ENCODE measurements at places on chromosomes 2 and 18.

GRCh38 chr18:56162311-56163265, 475.8 kb downstream of the TXNL1 start:
- DNase-seq: peak; percentile 52

GRCh38 chr18:22451796-22452195, 34.1 kb upstream of the CTAGE1 start:
- no peak for DNase-seq

GRCh38 chr2:36356990-36357846, 1.6 kb downstream of the CRIM1 start:
- peak; percentile 43 for DNase-seq

DNA sequence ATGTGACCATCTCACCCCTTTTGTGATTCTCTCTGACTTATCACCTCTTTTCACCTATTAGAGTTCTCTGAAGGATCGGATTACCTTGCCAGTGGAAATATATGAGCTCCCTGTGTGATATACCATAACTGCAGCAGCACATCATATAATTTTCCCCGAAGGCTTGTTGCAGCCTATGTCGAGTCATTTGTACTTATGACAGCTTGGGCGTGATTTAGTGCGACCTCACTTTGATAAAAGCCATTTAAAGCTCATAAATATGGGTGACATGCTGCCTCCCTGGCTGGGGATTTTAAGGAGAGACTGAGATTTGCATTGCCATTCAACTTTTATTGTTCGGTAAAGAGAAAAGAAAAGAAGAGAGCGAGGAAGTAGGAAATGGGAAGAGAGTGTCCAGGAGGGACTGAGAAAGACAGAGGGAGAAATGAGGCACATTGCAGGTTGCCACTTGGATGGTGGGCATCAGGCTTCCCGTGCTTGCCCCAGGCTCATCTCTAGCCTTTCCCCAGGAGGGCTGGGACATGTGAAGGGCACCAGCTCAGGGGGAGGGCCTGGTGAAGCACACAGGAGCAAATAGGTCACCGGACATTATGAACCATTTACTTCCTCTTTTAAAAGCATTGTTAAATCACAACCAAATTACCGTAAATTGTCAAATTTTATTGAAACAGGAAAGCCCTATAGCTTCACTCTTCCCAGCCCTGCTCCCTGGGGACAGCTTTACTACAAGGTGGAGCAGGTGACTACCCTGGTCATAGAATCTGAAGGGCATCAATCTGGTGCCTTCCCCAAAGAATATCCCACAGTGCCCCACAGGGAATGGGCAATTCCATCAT, 161.3 kb downstream of the SETBP1 start:
- DNase-seq: no peak

DNA sequence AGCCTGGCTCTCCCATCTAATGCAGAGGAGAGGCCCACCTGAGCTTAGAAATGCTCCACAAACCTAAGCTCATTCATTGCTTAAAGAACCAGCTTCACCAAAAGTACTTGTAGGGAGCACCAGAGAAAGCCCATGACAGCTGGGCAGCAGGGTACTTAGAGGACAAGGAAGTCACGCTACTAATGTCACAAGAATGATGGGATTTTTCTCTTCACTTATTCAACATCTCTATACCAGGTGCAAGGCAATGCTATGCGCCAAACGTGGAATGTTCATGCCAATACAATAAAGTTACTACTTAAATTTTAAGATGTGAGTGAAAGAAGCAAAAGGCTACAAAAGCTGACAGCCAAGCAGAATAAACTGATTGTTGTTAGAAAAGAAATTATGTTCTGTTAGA, 36.0 kb downstream of the LONRF2 start:
- DNase-seq: no peak

DNA sequence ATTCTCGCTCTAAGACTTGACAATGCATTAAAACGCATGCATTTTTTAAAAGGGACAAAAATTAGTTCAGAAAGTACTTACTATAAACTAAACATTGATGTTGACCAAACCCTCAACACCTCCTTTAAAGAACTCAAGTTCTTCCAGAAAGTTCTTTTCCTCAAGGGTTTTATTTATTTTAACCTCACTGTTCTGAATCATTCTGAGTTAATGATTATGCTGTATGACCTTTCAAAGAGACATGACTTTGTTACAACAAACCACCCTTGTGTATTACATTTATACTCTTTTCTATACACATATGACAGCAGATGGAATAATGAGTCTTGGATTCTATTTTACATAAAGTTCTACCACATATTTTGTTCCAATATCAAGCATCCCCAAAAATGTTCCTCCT, 139.8 kb upstream of the CCDC150 start:
- no peak for DNase-seq

DNA sequence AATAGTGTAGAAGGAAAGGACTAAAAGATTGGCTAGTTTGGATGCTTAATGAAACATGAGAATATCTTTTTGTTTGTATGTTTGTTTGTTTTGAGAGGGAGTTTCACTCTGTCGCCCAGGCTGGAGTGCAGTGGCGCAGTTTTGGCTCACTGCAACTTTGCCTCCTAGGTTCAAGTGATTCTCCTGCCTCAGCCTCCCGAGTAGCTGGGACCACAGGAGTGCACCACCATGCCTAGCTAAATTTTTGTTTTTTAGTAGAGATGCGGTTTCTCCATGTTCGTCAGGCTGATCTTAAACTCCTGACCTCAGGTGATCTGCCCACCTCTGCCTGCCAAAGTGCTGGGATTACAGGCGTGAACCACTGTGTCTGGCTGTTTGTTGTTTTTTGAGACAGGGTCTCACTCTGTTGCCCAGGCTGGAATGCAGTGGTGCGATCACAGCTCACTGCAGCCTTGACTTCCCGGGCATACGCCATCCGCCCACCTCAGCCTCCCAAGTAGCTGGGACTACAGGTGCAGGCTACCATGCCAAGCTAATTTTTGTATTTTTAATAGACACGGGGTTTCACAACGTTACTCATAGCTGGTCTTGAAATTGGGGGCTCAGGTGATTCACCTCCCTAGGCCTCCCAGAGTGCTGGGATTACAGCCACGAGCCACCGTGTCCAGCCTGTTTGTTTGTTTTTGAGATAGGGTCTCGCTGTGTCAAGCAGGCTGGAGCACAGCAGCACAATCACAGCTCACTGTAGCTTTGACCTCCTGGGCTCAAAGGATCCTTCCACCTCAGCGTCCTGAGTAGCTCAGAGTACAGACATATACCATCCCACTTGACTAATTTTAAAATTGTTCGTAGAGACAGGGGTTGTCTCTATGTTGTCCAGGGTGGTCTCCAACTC, 209.2 kb downstream of the MYCN start:
- DNase-seq: no peak

DNA sequence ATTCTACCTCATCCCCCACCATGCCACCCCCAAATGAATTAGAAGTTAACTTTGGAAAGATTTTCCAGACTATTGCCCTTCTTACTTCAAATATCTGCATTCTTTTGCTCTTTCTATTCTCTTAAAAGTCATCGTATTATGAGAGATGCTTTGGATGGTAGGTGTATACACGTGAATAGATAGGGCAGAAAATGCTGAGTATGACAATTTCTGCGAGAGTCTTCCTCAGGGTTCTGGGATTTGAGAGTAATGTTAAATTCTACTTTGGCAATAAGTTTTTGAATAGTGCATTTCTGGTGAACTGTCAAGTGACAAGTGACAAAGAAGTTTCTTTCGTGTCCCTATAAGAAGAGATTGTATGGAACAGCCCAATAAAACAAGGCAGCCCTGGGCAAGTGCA, 137.6 kb upstream of the DSEL start:
- DNase-seq: no peak

DNA sequence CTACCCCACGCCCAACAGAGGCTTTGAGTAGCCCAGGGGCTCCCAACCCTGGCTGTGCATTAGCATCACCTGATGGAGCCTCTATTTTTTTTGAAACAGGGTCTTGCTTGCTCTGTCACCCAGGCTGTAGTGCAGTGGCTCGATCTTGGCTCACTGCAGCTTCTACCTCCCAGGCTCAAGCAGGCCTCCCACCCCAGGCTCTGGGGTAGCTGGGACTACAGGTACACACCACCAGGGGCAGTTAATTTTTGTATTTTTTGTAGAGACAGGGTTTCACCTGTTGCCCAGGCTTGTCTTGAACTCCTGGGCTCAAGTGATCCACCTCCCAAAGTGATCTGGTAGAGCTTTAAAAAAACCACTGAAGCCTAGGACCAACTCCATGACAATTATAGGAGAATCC, 394.8 kb upstream of the ATP5MC3 start:
- no peak for DNase-seq

DNA sequence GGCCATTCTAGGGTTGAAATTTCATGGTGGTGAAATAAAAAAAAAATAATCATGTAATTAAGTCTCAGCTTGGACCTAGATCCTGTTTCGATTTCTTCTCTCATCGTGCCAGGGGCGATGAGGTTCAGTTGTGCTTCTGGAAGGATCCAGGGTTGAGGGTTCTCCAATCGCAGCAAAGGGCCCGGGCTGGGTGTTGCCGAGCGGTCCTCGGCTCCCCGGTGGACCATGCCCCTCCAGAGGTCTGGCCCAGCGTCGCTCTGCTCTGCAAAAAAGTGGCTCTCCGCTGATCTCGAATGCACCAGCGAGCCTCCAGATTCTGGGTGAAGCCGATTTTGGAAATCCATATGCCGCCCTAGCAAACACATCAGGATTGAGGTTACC, 39.0 kb downstream of the EN1 start:
- no peak for DNase-seq

DNA sequence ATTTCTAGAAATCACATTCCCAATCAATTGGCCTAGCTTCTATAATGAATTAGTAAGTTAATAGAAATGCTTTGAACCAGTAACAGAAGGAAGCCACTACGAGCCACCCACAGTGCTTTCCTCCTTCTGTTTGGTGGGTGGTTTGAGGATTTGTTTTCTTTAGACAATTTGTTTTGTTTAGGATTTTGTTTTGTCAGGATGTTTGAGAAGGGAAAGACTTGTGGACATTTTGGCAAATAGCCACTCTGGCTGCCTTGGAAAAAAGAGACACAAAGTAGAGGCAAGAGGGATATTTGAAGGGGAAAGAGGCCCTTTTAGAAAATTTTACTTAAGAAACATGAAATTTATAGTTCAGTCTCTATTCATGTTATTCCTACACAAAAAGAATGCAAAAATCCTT, 47.7 kb downstream of the TANK start:
- DNase-seq: no peak

- no peak for DNase-seq
Observed at GRCh38 chr2:48933828-48934497, 178.4 kb upstream of the LHCGR start.

Data from hindlimb muscle (tissue), 1 donor.